ENCODE measurements at places on chromosomes 3 and 15.

- no peak for DNase-seq
These were observed 60.5 kb downstream of the CERS3 start for GRCh38 chr15:100468285-100468684.

DNA sequence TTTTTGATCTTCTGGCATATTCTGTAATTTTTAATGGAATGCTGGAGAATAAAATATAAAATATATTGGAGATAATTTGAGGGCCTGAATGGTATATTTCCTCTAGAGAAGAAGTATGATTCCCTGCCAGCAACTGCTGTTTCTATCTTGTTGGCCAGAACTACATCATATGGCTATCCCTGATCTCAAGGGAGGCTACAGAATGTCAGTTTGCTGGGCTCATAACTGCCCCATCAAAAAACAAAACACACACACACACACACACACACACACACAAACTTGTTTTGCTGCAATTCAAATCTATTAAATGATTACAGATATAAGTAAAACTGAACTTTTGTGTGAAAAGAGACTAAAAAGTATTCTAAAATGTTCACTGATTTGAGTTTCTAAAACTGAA, 51.0 kb downstream of the RASA2 start:
- no peak for DNase-seq

DNA sequence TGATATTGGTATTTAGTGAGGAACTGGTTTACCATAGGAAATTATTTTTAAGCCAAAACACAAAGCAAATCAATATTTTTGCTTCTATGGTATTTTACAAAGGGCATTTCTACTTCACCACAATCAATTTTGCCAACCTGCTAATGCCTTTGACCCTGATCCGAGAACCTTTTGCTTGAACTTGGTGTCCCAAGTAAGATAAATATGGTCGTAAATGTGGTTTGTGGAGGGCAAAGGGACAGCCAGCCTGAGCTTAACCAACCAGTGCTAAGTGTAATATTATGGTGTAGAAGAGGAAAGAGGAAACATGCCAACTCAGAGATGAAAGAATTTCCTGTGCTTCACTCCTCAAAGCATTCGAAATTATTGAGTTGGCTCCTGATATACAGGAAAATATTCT, 148.4 kb downstream of the C3orf38 start:
- DNase-seq, result no peak

DNA sequence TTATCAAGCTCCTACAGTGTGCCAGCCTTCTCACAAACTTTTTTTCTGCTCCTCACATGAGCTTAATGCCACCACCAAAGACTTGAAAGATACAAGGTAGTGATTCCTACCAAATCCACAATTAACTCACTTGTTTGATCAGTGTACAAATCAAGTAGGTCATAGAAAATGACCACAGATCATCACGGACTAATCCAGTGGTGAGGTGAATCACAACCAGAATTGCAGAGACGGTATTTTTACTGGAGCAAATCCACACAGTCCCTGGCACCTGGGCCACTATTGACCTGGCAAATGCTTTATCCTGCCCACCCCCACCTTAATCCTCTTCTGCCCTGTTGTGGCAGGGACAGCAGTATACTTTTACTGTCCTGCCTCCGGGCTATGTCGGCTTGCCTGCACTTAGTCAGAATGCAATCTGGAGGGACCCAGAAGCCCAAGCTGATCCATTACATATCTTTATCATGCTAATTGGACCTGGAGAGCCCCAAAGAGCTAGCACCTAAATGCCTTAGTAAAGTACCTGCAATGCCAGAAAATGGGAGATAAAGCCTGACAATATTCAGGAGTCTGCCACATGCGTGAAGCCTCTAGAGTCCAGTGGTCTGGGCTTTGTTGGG, 83.9 kb upstream of the CDV3 start:
- DNase-seq, result no peak

DNA sequence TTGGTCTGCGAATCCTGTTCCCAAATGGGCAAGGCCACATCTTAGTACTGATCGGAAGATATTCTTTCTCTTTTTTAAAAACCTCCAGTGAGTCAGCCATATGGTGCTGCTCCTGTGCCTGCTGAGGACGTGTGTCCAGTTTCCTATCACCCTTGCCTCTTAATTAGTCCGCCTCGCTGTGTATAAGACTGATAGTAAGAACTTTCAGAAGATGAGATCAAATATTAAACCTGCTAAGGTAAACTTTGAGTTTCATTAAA, 612 bp downstream of the UBA5 start:
- no peak for DNase-seq

DNA sequence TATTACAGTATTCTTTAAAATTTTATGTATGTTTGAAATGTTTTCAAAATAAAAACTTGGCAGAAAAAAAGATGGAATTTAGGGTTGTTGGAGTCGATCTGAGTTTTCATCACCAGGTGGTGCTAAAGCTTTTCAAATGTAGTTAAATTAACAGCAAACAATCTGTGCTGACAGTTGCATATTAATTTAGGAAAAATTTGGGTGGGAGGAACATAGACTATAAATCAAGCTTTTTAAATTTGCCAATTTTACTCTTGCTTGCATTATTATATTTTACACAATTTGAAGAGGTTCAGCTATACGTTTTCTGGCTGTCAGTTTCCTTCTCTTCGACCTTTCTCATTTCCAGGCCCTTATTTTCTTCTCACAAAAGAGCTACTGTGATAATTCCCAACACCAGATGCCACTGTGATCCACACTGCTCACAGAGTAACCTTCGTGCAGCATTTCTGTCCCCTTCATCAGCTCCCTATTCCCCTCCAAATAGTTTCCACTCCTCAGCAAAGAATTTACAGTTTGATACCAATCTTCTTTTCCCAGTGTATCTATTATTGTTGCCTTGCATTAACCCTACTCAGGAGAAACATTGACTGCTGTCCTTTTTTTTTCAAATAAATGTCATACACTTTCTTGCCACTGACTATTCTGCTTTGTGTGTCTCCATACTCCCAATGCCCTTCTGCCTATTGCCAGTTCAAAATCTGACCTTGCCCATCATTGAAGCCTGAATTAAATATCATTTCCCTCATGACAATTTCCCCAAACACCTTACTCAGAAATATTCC, 53.4 kb upstream of the EIF5A2 start:
- peak; percentile 55 for DNase-seq

DNA sequence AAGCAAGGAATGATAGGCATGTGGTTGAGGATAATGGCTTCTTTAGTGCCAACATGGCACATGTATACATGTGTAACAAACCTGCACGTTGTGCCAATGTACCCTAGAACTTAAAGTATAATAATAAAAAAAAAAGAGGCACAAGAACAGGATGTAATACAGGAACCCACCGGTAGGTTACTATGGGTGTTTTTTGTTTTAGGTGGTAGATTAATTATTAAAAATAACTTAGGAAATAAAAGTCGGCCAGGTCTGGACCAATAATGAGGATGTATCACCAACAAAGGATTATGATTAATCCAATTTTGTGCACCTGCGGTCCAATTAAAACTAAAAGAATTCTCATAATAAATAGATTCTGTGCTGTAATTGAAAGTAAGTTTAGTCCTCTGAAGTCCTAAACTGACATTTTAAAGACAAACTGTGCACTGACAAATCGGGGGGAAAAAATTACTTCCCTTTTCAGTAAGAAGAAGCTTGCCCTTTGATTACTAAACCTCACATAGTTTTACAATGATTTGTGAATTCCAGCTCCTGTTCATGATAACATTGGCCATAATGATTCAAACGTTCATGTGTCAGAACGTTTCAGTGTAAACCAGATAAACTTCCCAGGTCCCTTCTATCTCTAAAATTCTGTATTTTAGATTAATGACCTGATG, 62.2 kb downstream of the CASR start:
- no peak for DNase-seq

DNA sequence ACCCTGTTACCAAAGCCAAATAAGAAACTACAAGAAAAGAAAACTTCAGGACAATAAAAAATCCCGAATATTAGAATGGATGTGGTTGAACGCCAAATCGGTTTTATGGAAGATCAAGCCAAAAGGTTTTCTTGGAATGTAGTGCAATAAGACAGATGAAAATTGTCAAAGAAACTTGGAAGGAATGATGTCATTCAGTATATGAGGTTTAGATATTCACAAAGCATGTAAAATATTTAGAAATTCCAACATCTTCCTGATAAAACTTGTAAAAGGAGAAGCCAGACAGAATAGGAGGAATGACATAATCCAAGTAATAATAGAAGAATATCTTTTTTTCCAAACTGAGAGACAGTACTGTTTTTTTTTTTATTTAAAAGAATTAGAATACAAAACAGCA, 130.3 kb upstream of the ZPLD1 start:
- no peak for DNase-seq

DNA sequence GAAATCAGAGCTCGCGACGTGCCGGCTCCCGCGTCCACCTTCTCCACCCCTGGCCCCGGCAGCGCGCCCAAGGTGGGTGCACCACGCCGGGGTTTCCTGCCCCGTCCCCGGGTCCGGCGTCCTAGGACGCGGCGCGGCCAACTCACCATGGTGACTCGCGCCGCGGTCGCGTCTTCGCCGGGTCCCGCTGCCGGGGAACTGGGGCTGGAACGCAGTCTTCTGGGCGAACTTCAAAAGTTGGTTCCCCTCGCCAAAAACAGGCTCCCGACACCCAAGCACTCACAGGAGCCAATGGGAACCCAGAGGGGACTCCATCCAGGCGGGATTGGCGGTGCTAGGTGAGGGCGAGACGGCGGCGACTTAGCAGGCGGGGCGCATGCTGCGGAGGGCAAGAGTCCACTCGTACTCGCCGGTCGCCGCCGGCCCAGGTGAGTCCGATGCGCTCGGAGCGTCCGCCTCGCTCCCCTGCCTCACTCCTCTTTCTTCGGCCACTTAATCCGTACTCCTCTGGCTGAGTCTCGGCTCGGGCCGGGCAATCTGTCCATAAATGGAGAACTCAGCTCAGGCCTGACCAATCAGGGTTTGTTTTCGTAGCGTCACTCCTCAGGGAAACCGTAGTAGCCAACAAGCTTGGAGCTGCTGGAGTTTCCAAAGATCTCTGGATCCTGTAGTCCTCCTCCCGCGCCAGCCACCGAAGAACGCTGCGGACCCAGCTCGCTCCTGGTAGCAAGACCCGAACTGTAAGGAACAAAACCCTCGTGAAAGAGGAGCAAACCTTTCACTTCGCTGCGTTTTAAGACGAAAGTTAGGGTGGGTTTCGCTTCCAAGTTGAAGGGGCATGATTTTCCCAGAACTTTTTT, at the start of gene MYO1E:
Gene MYO1E (minus strand): TSS at position 520 of the 860 bp plus-strand sequence. CDS start 371 bp downstream, at position 149.
- peak; percentile 95 for DNase-seq

DNA sequence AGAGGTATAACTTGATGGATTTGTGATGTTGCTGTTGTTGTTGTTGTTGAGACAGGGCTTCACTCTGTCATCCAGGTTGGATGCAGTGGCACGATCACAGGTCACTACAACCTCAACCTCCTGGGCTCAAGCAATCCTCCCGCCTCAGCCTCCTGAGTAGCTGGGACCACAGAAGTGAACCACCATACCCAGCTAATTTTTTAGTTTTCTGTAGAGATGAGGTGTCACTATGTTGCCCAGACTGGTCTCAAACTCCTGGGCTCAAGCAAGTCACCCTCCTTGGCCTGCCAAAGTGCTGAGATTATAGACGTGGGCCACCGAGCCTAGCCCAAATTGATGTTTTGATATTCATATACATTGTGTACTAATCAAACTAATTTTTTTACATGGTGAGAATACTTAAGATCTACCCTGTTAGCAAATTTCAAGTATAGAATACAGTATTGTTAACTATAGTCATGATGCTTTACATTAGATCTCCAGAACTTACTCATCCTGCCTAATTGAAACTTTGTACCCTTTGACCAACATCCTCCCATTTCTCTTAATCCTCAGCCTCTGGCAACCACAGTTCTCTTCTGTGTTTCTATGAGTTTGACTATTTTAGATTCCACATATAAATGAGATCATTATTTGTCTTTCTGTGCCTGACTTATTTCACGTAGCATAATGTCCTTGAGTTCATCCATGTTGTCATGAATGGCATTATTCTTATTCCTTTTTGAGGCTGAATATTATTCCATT, 23.2 kb downstream of the LMCD1 start:
- DNase-seq, result no peak

GRCh38 chr3:37872413-37873160, 10.9 kb downstream of the CTDSPL start:
- no peak for DNase-seq

- DNase-seq, result no peak
These were observed 27.7 kb downstream of the PTH1R start for GRCh38 chr3:46905213-46905560.

- no peak for DNase-seq
These were observed 26.8 kb downstream of the RHCG start for GRCh38 chr15:89469426-89470096.

- no peak for DNase-seq
These were observed 34.8 kb upstream of the CD47 start for GRCh38 chr3:108125550-108126071.

DNA sequence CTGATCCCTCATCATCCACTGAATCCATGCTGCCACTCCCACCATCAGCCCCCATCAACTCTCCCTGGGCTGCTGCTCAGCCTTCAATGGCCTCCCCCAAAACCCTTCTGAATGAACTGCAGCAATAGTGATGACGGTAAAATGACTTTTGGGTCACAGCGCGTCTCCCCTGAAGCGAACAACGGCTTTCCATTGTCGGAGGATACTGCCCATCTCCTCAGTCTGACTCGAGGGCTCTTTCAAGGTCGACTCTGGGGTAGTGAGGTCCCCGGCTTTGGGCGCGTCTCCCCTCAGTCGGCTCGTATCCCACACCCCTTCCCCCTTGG, 57.2 kb upstream of the ZBTB38 start:
- no peak for DNase-seq

GRCh38 chr15:72844067-72844466, 60.5 kb upstream of the ADPGK start:
- no peak for DNase-seq

- no peak for DNase-seq
These were observed 430.4 kb downstream of the RBMS3 start for GRCh38 chr3:29711255-29711771.

DNA sequence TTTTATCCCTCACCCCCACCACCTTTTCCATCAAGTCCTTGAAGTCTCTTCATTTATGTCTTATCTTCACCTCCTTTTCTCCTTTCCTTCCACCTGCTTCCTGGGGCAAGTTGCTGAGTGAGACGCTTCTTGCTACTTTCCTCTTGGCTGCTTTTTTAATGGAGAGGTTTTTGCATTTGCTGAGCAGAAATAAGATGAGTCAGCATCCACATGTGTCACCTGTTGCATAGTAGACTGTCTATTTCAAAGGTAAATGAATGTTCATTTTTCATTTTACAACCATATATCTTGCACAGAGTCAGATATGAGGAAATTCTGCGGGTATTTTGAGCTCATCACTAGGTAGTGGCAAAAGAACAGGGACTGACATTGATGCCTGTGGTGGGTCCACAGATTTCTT, 18.6 kb downstream of the C3orf52 start:
- no peak for DNase-seq

- no peak for DNase-seq
These were observed 16.7 kb downstream of the TFG start for GRCh38 chr3:100725935-100726513.

- DNase-seq, result no peak
These were observed 143.4 kb upstream of the TSC22D2 start for GRCh38 chr3:150264561-150265279.

All from C1 segment of cervical spinal cord (tissue), 14 donors.